Stimulated activated CD8-positive, alpha-beta memory T cell treated with anti-CD3 and anti-CD28 coated beads, Interleukin-7, amount 100 ng/mL, for 48 hours (primary cell): ENCODE measurements at places on chromosomes 2 and 18.

GRCh38 chr18:2914185-2914880 is 67.5 kb downstream of the EMILIN2 start:
- DNase-seq: no peak

DNA sequence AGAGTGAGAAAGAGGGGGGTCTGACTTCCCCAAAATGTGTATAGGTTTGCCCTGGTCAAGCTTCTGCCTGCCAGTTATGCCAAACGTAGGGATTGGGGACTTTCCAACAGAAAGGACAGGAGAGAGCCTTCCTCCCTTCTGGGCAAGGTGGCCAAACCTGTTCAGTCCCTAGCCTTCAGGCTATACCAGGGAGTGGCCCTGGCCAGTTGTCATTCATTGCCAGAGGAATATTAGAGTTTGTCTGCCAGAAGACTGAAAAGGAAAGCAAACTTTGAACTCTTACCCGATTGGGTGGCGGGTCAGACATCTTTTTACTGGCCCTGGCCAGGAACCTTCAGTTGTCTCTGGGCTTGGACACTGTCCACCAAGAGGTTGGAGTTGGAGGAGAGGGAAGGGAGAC is 22.1 kb downstream of the RAB3GAP1 start:
- no peak for DNase-seq

DNA sequence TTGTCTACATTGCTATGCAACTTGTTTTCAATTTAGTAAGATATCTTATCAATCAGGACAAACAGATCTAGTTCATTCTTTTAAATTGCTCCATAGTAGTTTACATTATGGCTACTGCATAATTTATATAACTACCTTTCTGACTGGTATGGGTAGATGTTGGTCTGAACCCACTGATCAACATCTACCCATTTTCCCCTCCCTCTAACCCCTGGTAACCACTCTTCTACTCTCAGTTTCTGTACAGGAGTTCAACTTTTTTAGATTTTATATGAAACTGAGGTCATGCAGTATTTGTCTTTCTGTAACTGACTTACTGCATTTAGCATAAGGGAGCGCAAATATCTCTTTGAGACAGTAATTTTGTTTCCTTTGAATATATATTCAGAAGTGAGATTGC is 73.2 kb downstream of the ITSN2 start:
- DNase-seq: no peak

DNA sequence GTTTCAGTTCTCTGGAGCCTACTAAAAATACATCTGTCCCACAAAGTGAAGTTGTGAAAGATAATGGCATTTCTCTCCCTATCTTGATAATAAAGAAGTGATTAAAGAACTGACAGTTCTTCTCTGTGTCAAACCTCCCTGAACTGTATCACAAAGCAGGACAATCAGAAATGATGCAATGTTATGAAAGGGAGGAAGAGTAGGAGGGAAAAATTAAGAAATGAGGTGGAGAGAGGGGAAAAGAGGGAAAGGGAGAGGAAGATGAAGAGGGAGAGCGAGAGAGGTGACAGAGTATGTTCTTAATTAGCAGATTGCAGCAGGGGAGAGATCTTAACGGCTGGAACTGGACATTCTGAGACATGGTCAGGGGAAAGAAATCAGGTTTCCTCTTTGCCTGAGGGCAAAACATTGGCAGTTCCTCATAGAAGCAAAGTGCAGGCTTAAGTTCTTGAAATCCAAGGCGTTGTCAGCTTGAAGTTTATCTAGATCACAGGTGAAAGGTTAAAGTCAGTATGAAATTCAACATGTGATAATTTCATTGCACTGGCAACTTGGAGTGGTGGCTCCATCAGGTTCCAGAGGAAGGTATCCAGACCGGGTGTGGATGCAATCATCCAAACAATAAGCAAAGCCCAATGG is 54.6 kb downstream of the RDH14 start:
- no peak for DNase-seq

DNA sequence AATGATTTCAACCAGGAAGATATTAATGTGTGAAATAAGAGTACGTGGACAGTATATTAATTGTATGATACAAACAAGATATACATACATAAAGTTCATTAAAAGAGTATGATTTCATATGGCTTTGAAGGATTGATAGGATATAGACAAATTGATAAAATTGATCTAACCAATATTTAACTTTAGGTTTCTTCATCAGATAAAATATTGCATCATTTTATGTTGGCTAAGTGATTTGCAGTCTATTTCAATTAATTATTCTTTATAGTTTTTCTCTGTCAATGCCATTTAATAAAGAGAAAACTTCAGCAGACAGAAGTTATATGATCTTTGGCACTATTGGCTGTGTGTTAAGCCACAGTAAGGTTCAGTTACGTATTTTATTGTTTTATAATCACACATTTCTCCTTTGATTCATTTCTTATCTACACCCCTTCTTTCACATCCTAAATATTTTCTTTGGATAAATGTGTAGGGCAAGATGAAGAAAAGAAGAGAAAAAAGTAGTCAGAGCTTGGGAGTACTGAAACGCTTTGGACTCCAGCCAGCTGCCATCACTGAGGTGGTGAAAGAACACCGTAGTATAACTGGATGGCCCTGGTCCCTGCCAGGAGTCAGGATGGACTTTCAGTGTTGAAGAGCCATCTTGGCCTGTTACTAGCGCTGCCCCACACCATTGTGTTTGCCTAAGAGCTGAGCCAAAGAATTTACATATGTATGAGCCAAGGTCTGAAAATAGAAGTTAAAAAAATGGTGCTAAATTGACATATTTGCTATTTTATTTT is 9.8 kb upstream of the CPS1 start:
- no peak for DNase-seq

- DNase-seq: no peak
Observed at GRCh38 chr2:48939232-48939631, 183.7 kb upstream of the LHCGR start.

GRCh38 chr2:203897544-203897943 is 30.0 kb downstream of the CTLA4 start:
- no peak for DNase-seq

GRCh38 chr2:201923436-201924328 is 110.0 kb upstream of the FZD7 start:
- no peak for DNase-seq

DNA sequence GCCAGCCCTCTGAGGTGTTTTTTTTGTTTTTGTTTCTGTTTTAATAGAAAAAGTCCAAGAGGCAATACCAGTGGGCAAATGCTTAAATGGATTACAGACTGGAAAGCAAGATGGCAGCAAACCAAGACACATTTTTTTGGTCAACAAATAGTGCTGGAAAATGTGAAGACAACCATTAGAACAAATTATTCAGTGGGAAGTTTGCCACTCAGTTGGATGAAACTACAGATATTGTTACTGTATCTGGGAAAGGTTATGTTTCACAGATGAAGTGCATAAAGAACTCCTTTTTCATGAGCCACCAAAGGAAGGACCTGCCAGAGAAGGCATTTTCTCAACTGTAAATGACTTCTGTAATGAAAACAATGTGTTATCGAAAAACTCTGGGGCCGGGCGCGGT is 93.0 kb upstream of the ODC1 start:
- no peak for DNase-seq

DNA sequence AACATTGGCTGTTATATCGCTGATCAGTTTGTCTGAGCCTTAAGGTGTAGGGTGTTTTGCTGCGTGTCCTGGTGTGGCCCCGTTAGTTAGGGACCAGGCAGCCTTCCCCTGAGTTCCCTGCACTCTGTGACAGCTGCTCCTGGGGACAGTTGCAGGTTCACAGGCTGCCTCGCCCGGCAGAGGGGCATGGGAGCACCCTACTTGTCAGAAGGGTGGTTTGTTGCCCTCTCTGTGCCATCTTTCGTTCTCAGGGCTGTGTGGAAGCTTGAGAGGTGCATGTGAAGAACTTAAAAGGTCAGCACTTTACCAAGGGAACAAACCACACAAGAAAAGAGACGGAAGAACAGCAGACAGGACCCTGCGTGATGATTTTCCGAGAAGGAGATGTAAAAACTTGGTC is 159.6 kb downstream of the LDLRAD4 start:
- no peak for DNase-seq

DNA sequence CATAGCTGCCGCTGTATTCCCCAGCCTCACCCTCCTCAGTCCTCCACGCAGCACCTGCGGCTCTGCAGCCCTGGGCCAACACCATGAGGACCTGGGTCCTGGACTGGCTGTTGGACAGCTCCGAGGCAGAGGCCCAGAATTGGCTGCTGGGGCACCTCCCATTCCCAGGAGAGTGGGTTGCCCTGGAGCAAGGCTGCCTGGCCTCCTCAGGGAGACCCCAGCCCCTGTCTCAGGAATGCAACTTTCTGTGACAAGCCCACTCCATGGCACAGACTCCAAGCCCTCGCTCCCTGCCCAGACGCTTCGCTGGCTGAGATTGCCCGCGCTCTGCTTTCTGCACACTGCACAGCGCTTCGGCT is 33.0 kb downstream of the CYP26B1 start:
- no peak for DNase-seq
